ENCODE measurements at places on chromosomes 5 and 9. TPM values are rescaled to one million over a fixed set of nuclear protein-coding genes. Genes with fewer than 3 reads are reported as not detected.

Gene TAS2R1
- not detected for total RNA-seq

DNA sequence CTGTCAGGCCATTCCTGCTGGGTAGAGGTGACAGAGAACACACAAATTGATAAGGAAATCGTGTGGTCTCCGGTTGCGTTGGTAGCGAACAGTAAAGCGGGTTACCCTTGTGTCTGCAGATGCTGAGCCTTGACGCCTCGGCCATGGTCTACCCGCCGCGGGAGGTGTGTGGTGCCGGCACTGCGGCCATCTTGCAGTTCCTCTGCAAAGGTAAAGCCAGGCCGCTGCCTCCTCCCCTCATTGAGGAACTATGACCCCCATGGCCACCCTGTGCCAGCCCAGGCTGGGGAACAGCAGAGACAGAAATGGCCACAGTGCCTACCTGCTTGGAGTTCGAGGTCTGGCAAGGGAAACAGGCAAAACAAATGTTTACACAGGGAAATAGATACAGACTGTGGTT, 16.3 kb downstream of the LRSAM1 start:
- no peak overlapping the region for H3K4me3 ChIP-seq
- H3K27ac ChIP-seq, result no peak overlapping the region
- H3K36me3 ChIP-seq, result peaks cover 4% of the 10 kb centered on the region
- H3K27me3 ChIP-seq, result no peaks in the 10 kb centered on the region

DNA sequence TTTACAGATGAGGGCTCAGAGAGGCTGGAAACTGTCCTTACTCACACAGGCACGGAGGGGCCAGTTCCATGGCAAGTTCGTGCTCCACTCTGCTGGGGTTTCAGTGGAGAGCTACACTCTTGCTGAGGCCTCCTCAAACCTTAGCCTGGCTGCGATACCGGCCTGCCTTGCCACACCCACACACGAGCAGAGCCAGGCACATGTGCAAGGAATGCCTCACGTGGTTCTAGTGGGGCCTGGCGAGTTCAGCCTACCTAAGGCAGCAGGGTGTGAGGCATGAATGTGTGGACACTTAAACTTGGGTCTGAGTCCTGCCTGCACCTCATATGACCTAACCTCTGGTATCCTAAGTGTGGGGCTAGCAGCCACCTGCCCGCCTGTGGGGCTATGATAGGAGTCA, 21.5 kb upstream of the PRDM12 start:
- H3K27ac ChIP-seq, result no peak overlapping the region
- H3K36me3 ChIP-seq, result no peaks in the 10 kb centered on the region
- H3K4me3 ChIP-seq, result no peak overlapping the region
- no peak for DNase-seq
- H3K27me3 ChIP-seq, result no peaks in the 10 kb centered on the region

DNA sequence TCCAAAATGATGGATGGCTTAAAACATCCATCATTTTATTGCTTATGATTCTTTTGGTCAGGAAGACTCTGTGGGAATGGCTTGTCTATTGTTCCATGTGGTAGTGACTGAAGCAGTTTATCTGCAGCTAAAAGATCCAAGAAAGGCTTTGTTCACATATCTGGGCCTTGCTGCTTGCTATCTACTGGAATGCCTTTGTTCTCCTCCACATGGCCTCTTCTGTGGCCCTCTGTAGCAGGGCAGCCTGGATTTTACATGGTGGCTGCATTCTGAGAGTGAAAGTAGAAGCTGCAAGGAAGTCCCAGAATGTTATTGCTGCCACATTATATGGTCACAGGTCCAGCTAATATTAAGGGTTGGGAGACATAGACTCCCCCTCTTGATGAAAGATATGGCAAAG, 35.1 kb downstream of the DMXL1 start:
- peak overlapping the region; percentile 16 for H3K27ac ChIP-seq
- no peaks in the 10 kb centered on the region for H3K27me3 ChIP-seq
- peak; percentile 4 for DNase-seq
- H3K4me3 ChIP-seq, result no peak overlapping the region
- H3K4me1 ChIP-seq, result no peaks in the 10 kb centered on the region

DNA sequence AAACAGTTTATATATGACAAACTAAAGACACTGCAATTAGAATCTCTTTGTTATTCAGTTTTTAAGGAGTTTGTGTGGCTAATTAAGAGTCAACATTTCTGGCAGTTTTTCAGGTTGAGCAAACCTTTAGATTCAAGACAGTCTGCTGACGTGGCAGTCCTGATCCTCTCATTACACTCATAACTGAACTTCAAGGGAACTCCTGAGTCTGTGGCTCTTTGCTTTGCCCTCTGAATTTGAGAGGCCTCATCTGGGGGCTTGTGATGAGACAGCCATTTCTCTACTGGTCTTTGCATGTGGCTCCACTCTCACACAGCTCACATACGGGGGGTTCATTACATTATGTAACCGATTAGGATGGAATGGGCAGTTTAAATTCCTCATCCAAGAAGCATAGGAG, 182.9 kb upstream of the MEF2C start:
- no peak overlapping the region for H3K27ac ChIP-seq
- H3K27me3 ChIP-seq, result no peaks in the 10 kb centered on the region
- peaks cover 16% of the 10 kb centered on the region for H3K4me1 ChIP-seq
- no peaks in the 10 kb centered on the region for H3K36me3 ChIP-seq
- H3K4me3 ChIP-seq, result no peak overlapping the region

- no peaks in the 10 kb centered on the region for H3K4me1 ChIP-seq
- no peak overlapping the region for H3K27ac ChIP-seq
- no peak for DNase-seq
- H3K4me3 ChIP-seq, result no peak overlapping the region
Observed at GRCh38 chr5:111385970-111386831, 126.1 kb downstream of the STARD4 start.

DNA sequence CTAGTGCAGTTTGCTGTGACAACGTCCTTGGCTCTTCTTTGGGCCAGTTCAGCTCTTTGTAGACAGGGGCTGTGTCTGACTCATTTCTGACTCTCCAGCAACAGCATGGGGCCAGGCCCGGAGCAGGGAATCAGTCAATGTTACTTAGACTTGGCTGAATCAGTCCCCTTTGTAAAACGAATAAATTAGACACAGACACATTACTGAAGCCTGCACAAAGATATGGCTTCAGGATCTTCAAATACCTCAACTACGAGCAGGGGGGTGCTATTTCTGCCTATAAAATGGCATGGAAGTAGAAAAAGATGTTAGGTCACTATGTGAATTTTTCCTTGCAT, 204.7 kb downstream of the TTLL11 start:
- H3K36me3 ChIP-seq, result no peaks in the 10 kb centered on the region
- no peak overlapping the region for H3K4me3 ChIP-seq
- peaks cover 8% of the 10 kb centered on the region for H3K4me1 ChIP-seq
- no peak overlapping the region for H3K27ac ChIP-seq
- no peaks in the 10 kb centered on the region for H3K27me3 ChIP-seq
- peak; percentile 60 for DNase-seq

Gene UNC5A
- total RNA-seq, result 1.4 TPM

DNA sequence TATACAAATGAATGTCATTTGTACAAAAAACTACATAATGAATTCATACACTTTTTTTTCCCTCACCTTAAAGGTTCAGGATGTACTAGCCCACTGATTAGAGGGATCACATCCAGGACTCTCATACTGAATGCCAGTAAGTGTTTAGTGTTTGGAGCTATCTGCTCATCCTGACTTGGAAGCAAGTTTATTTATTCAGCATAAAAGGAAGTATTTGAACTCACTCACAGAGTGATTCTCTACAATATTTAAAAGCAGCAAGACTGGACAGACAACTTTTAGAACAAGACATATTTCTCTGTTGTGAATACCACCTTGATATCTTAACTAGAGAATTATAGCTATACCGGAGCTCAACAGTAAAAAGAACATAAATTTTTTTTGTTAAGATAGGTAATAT, 14.8 kb upstream of the IQGAP2 start:
- H3K36me3 ChIP-seq, result no peaks in the 10 kb centered on the region
- H3K27ac ChIP-seq, result no peak overlapping the region
- DNase-seq, result no peak
- H3K4me1 ChIP-seq, result peaks cover 20% of the 10 kb centered on the region

GRCh38 chr9:36135741-36136271, 727 bp upstream of the GLIPR2 start:
- no peaks in the 10 kb centered on the region for H3K4me1 ChIP-seq
- peak overlapping the region; percentile 85 for H3K4me3 ChIP-seq
- H3K27me3 ChIP-seq, result peaks cover 72% of the 10 kb centered on the region
- no peak overlapping the region for H3K27ac ChIP-seq
- peak; percentile 3 for DNase-seq

GRCh38 chr9:107976767-107977166, 487.2 kb upstream of the KLF4 start:
- no peak overlapping the region for H3K27ac ChIP-seq
- no peaks in the 10 kb centered on the region for H3K4me1 ChIP-seq
- no peaks in the 10 kb centered on the region for H3K36me3 ChIP-seq

Gene CD14
- 1.4 TPM for total RNA-seq

Gene FYB1
- total RNA-seq, result 0.42 TPM

Gene SPINK4
- 7.8 TPM for total RNA-seq

DNA sequence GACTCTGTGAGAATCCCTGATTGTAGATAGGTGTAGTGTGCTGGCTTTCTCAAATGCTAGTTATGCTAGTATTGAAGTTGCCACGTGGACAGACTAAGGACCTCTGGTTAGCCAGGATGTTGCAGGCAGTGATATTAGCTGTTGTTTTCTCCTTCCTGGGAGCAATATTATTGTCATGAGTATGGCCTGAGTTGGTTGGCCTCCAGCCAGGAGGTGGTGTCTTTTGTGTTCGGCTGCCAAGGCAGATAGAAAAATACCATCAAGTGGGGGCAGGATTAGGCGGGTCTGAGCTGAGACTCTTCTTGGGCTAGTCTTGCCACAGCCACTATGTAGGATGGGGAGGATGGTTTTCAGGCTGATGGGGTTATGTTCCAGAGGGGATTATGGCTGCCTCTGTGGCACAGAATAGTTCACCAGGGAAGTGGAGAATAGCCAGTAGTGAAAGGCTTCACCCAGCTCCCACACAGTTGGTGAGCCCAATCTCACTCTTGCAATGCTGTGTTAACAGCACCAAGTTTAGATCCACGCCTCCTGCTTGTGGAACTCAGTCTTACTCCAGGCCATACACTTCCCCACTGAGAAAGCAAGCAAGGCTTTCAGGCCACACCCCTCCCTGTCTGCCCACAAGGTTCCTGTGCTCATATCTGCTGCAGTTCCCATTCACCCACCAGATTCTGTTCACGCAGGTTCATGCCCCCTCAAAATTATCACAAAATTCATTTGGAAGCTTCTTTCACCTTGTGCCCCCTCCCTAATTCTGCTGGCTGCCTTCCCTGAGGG, 31.2 kb downstream of the GHR start:
- no peak overlapping the region for H3K4me3 ChIP-seq
- no peaks in the 10 kb centered on the region for H3K36me3 ChIP-seq
- no peaks in the 10 kb centered on the region for H3K27me3 ChIP-seq
- no peaks in the 10 kb centered on the region for H3K4me1 ChIP-seq
- DNase-seq, result no peak

Gene TMEFF1
- total RNA-seq, result 34.2 TPM

- H3K36me3 ChIP-seq, result no peaks in the 10 kb centered on the region
- H3K4me3 ChIP-seq, result no peak overlapping the region
- no peaks in the 10 kb centered on the region for H3K27me3 ChIP-seq
- H3K4me1 ChIP-seq, result no peaks in the 10 kb centered on the region
- no peak overlapping the region for H3K27ac ChIP-seq
Observed at GRCh38 chr9:7234144-7234543, 476.4 kb downstream of the KDM4C start.

Gene HAVCR2
- total RNA-seq, result 0.04 TPM

GRCh38 chr5:149824846-149825245, 94.7 kb downstream of the PPARGC1B start:
- H3K36me3 ChIP-seq, result peaks cover 2% of the 10 kb centered on the region
- H3K4me3 ChIP-seq, result no peak overlapping the region
- DNase-seq, result no peak

DNA sequence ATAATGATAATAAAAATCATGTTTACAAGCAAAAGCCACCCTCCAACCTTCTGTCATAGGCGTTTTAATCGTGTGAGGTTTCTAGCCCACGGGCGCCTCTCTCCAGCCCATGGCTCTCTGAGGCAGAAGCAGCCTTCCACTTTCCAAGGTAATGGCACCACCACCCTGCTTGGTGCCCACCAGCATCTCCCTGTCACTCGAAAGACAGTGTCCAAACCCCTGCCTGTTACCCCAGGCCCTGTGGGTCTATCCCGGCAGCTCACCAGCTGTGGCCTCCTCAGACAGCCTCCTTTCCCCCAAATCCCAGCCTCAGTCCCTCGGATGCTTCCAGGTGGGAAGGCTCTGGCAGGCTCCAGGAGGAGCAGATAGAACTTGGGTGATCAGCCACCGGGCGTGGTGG, 123.8 kb upstream of the LPCAT1 start:
- no peak for DNase-seq
- no peaks in the 10 kb centered on the region for H3K36me3 ChIP-seq
- peaks cover 54% of the 10 kb centered on the region for H3K27me3 ChIP-seq
- no peak overlapping the region for H3K27ac ChIP-seq
- no peaks in the 10 kb centered on the region for H3K4me1 ChIP-seq
- no peak overlapping the region for H3K4me3 ChIP-seq

Gene C1QTNF3
- 4.6 TPM for total RNA-seq

Gene CLINT1
- total RNA-seq, result 56.2 TPM

DNA sequence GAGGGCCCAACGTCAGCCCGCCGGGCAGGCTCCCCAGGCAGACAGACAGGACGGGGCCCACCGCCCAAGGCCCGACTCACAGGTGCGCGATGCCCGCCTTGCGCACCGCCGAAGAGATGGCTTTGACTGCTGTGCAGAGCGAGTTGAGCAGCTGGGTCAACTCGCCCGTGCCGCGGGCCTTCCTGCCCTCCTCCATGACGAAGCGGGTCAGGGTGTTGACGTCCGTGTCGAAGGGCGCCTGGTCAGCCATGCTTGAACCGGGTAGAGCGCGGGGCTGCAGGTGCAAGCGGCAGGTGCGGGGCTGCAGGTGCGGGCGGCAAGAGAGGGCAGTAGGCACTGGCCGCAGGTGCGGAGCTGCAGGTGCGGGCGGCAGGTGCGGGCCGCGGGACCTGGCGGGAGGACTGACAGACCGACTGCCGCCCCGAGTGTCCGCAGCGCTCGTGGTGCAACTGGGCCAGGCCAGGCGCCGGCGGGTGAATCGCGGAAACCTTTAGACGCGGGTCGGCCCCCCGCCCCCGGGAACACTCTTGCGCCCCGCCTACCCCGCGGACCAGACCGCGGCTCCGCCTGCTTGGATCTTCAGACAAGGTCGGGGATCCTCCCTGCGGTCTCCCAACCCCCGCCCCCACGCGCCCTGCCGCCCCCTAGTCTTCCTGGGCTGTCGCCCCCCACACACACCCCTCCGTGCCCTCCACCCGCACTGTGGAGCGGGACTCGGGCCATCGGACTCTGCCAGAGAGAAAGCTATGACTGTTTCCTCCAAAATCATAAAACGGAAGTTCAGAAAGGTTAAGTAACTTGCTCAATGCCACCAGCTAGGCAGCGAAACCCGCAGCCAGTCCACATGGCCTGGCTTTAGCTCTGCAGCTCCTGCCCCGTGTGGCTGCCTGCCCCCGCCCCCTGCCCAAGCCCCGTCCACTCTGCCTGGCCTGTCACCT, at the start of gene FBP1:
Gene FBP1, minus strand, starts transcription at position 458 of the 938 bp plus-strand sequence. Its CDS starts 208 bp downstream, at position 250.
- H3K36me3 ChIP-seq, result no peaks in the 10 kb centered on the region
- H3K4me3 ChIP-seq, result peak within 1 kb of the TSS; percentile 41

Gene MYMK
- total RNA-seq, result not detected

DNA sequence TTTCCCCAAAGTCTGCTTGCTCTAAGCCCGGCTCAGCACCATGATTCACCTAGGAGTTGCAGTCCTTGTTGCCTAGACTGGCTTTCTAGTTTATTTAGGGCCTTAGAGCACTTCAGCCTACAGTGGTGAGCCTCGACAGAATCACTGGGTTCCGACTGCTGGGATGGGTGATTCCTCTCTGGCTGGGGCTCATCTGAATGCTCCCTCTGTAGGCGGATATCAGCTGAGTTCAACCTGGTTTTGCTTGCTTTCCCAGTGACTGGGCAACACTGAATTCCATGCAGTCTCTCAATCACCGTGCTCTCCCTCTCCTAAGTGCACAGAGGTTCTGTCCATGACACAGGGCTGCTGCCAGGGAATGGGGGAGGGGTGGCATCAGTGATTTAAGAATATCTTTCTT, 54.1 kb downstream of the OSMR start:
- H3K27ac ChIP-seq, result no peak overlapping the region
- no peak overlapping the region for H3K4me3 ChIP-seq
- DNase-seq, result no peak

Data from cardiac muscle cell (in vitro differentiated cells and primary cell).